Heart right ventricle (tissue), 16 donors: ENCODE measurements at places on chromosomes 13 and 19. TPM values are rescaled to one million over a fixed set of nuclear protein-coding genes. Genes with fewer than 3 reads are reported as not detected.

SAMD1 gene
- total RNA-seq = 31.9 TPM

KLK3 gene
- total RNA-seq = not detected

ASF1B gene
- total RNA-seq = 0.55 TPM

RNF225 gene
- not detected for total RNA-seq

PSG7 gene
- total RNA-seq = not detected

UBL5 gene
- total RNA-seq = 510 TPM

ALKBH6 gene
- total RNA-seq = 9.4 TPM

DNA sequence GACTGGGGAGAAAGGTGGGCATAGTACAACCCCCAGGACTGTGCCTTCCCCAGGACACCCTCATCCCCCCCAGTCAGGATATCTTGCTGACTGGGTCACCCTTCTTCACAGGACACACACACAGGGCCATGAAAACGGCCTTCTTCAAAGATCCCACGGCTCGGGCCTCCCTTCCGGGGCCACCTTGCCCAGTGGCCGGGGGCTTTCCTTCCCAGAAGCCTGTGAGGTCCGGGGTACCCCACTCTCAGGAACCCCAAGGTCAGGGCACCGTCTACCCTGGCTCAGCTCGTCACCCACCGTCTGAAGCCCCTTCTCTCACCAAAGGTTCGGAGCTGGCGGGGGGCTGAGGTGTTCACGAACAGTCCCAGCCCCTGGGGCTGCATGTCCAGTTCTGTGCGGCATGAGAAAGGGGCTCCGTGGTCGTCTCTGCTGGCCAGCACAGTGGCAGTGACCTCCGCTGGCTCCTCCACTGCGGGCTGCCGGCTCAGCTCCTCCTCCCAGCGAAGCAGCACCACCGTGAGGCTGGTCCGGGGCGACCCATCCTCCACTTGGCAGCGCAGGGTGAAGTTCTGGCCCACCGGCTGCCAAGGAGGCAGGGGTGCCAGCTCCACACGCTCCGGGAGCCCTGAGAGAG lies 2.1 kb upstream of the RAVER1 start:
- DNase-seq = peak; percentile 58

DNA sequence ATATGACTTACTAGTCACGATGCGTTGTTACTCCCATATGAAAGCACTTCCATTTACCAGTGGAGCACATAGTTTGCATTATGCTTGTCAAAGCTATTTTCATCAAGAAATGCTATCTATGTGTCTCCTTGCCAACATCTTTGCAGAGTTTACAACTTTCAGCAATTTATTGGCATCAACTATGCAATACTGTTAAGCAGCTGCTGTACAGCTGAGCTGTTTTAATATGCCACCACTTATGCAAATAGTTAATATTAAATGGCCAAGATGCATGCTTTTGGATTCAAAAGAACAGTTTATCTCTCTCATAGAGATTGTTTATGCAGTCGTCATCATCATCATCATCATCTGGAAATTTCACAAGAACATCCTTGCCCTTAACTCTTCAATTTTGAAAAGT lies 67.9 kb upstream of the KLF5 start:
- DNase-seq = no peak

DNA sequence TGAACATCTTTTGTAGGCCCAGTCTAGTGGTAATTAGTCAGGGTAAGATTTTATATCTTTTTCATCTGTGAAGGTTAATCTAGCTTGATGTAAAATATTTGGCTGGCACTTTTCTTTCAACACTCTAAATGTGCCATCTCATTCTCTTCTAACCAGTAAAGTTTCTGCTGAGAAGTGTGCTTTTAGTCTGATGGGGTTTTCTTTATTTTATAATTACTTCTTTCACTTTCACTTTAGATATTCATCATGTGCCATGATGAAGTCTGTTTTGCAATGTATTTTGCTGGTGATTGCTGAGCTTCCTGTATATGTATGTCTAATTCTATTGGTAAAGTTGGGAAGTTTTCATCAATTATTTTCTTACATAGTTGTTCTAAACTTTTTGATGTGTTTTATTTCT lies 31.9 kb downstream of the ZNF726 start:
- no peak for DNase-seq

DNA sequence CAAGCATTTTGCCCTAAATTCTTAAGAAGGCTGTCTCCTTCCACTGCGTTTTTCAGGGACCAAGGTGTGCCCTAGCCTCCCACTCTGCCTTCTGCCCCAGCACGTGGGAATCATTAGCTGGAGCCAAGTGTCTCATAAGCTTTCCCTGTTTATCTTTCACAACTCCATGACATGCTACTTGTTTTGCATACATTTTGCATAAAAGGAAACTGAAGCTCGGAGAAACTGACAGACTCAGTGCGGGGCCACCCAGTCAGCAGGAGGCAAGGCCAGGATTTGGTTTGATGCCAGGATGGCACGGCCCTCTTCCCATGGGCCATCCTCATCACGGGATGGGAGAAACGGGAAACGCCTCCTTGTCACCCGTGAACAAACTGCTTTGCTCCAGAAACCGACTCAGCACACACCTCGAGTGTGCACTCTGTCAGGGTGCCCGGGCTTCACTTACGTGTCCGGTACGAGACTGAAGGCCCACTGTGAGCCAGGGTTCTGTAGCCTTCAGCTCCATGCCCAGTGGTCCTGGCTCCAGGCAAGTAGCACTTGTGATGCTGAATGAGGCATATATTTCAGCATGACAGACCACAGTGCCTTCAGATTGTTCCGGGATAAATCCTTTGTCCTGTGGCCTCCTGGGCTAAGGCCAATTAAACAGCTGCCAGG lies 9.6 kb downstream of the CEBPA start:
- no peak for DNase-seq

GRCh38 chr13:43305416-43305815 lies 282.0 kb downstream of the DNAJC15 start:
- DNase-seq = no peak

GRCh38 chr13:51158365-51158764 lies 47.3 kb upstream of the C13orf42 start:
- no peak for DNase-seq

- DNase-seq = no peak
Measured at GRCh38 chr19:46056536-46056935, 15.7 kb upstream of the IGFL4 start.

DNA sequence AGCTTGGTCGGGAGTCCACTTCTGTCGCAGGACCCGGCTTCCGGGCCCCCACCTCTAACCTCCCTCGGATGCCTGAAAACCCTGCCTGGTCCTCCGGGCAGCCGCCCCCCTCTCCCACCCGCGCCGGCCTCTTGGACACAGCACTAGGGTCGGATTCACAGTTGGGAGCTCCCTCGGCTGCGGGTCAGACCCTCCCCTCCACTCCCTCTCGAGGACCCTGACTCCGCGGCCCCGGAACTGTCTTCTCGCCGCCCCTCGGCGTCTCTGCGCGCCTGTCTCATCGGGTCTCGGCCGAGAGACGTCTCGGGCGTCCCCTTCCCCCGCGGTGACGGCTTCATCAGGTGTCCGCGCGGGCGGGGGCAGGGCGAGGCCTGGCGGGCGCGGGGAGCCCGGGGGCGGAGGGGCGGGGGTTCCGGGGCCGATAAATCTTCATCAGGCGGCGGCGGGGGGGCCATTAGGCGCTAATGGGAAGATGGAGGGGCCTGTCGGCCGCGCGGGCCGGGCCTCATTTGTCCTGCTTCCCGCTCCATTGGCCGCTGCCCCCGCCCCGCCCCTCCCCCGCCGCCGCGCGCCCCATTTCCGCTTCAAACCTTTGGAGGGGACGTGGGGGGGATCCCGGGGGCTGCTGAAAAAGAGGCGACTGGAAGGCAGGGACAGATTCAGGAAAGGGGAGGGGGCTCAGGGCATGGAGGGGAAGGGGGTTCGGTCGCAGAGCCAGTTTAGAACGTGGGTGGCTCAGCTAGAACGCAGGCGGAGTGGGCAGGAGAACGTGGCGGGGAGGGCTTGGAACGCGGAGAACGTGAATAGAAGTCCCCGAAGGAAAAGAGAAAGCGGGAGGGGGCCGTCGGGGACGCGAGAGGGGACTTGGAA lies 11.8 kb upstream of the ERFL start:
- DNase-seq = no peak

GRCh38 chr19:4343370-4344307 lies at the start of gene MPND:
TSS of gene MPND (plus strand) at chr19:4343562. CDS start at chr19:4343594, 32 bp downstream.
- peak; percentile 96 for DNase-seq
